ENCODE measurements at places on chromosomes 3 and 15.

- no peak for DNase-seq
These were observed 70.2 kb downstream of the PEAK1 start for GRCh38 chr15:77349666-77350065.

GRCh38 chr3:25472153-25472552 lies 44.1 kb downstream of the RARB start:
- no peak for DNase-seq

- no peak for DNase-seq
These were observed 83.8 kb upstream of the BCHE start for GRCh38 chr3:165920984-165921383.

DNA sequence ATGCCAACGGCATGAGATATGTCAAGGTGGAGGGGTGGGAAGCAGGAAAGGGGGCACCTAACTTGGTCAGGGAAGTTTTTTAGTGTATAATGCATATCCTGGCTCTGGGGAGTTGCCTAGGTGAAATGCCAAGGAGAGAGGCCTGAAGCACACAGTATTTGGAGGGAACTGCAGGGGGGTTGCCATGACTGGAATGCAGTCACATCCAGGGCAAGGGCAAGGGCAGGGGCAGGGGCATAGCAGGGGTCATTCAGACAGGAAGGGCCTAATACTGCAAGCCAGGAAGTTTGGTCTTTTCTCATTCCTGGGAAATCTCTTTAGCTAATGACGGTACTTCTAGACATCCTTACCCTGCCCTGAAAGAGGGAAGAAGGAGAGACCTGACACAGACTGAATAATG lies 60.5 kb downstream of the MYRIP start:
- no peak for DNase-seq

DNA sequence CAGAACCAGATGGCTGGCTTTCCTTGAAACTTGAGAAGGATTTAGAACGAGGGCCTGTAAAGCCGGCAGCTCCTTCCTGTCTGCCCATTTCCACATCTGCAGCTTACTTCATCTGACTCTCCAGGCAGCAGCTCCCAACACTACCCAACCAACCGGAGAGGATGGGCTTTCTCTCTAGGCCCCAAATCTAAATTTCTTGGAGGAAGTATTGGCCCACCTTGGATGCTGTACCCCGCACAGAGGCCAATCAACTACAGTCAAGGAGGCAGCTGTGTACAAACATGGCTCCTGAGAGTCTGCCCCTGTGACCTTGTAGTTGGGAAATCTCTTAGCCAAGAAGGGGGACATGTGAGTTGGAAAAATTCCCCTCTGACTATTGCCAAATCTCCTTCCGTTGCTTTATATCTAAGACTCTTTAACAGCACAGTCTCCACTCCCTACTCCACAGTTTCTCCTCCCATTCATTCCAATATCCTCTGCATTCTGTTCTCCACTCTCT lies 8.0 kb upstream of the ACAP2 start:
- no peak for DNase-seq

DNA sequence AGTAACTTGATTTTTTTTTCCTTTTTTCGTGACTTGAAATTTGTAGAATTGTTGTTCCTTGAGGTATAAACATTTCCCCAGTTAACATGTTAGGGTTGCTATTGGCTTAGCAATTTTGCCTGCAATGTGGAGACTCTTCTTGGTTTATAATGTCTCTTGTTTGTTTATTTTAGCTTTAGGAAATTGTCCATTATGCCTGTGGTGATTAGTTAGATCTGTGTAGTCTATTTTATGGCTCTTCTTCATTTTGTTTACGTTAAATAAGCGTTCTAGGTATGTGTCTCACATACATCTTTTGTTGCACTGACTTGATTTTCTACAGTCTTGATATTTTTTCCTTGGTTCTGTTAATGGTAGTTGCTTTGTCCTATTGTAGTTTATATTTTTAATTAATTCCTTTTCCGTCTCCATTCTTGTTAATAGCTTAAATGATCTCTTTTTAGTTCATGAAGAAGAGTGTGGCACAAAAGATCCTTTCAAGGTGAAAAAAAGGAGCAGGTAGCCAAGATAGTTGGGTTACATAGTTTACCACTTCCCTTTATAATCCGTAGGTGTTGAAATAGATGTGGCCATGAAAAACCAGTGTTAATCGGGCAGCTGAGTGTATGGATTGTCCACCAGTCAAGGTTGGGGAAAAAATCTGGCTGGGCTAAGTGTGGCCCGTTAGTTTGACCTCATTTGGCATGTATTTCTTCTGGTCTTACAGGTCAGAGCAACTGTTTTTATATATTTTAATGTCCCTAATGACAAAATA lies 12.1 kb downstream of the IQGAP1 start:
- DNase-seq: no peak

GRCh38 chr3:105526360-105527111 lies 159.8 kb downstream of the ALCAM start:
- no peak for DNase-seq

DNA sequence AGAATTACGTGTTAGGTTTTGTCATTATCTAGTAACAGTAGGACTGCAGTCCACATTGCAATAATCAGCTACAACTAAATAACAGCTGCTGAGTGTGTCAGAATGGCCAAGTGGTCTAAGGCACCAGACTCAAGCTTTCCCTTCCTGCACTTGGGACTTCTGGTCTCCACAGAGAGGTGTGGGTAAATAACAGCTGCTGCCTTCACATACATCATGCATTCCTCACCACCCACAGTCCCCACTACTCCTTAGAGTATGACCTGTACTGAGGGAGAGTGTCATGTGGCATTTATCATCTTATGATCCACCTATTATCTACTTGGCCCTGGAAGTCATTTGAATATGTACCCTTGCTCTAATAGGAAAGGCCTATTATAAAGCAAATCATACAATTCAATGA lies 22.2 kb upstream of the ZMAT3 start:
- no peak for DNase-seq

DNA sequence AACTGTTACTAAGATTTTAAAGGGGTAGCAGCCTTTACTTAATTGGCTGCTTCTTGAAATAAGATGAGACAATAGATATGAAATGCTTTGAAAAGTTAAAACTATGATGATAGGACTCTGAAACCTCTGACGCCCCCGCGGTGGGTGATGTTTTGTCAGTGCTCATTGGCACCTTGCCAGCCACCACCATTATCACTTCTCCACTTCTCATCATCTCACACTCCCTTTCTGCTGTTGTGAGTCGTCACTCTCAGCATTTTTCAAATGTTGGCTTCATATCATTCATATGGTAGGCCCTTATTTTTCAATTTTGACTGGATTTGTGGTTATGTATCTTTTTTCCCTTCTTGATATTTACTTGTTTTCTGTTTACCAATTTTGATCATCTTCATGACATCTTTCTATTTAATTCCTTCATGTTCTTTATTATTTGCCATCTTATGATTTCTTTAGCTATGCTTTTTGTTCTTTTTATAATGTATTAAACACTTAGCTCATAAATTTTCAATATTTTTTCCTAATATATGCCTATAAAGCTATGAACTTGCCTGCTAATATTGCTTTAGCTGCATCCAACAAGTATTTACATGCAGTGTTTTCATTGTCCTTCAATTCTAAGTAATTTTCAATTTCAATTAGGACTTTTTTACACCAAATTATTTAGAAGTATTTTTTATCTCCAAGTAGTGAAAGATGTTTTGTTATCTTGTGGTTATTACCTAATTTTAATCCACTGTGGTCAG lies 30.3 kb upstream of the SKOR1 start:
- no peak for DNase-seq

GRCh38 chr15:68646156-68646555 lies 67.4 kb downstream of the CORO2B start:
- DNase-seq: no peak

DNA sequence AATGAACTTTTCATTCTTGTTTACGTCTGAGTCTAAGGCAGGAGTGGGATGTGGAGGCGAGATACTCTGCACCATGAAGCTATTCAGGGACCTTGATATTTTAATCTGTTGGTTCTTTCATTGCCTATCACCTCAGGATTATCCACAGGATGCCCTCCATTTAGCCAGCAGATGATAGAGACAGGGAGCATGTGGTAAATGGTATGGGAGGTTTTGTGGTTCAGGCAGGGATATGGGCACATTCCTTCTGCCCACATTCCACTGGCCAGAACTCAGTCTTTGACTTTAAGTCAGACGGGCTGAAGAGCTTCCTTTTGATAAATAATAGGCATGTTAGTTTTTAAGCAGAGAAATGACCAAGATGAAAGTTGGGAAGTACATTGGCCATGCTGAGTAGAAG lies 548.0 kb upstream of the CCDC54 start:
- DNase-seq: no peak

- no peak for DNase-seq
These were observed 305.9 kb downstream of the CACNA2D3 start for GRCh38 chr3:54427941-54428871.

DNA sequence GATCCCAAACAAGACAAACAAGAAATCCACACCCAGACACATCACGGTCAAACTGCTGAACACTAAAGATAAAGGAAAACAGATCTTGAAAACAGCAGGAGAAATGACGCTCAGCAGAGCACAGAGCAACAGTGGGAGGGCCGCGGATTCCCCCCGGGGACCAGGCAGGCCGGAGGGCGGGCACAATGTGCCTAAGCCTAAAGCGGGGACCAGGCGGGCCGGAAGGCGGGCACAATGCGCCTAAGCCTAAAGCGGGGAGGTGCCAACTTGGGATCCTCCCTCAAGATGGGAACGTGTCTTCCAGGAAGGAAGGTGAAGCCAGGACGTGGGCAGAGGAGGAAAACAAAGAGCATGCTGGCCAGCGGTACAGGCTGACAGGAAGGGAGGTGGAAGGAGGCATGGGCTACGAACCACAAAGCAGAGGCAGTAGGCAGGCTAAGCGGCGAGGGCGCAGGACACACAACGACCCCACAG lies 31.1 kb downstream of the CYFIP1 start:
- DNase-seq: no peak

DNA sequence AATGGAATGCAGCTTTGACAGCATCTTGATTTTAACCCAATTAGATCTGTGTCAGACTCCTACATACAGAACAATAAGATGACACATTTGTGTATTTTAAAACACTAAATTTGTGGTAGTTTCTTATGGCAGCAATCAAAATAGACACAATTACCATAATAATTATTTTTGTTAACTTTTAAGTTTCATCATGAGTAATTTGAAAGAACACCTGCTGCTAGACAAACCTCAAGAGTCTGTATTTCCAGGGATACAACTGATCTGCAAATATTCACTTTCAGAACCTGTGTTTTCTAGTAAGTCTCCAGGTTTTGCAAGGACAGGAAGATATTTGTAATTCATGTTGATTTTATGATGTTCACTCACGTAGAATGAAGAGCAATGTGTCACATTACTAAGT lies 736.8 kb downstream of the DIPK2A start:
- no peak for DNase-seq

- no peak for DNase-seq
These were observed 8.3 kb downstream of the SNAPC5 start for GRCh38 chr15:66489179-66489791.

DNA sequence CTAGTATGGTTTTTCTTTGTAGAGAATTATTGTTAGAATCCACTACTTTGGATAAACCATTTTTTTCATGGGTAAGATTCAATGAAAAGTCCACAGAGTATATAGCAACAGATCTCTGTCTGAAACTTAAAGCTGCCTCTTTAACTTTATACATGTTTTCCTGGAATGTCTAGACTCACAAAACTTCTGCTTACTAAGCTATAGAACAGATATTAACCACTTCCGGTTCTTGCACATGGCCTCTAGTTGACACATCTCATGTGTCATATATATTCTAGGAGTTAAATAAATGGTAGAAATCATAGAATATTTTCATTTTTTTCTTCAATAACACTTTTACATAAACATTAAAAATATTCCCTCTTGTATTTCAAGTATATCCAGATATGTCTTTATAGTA lies 1693.9 kb downstream of the SI start:
- DNase-seq: no peak

DNA sequence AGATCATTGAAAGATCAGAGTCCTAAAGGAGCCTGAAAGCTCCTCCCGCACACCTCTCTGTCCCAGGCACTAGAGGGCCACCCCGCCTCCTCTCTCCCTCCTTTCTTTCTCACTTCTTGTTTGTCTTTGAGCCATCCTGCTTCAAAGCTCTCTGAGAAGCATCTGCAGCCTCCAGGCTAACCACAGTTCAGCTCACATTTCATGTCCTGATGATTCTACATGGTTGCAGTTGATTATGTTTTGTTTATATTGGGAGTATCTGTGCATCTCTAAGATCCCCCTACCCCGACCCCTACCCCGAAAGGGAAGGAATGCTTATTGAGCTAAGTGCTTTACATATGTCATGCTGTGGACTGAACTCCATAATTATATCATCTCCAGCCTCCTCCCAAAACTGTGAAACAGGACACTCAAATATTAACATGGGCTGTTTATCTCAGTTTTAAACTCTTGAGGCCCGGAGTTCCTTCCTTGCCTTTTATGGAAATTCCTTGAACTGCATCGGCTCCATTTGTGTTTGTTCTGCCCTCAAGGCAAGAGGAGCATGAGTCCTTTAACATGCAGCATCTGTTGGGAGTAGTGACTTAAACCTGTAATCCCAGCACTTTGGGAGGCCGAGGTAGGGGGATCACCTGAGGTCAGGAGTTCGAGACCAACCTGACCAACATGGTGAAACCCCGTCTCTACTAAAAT lies 30.9 kb downstream of the MGLL start:
- DNase-seq: no peak

GRCh38 chr15:58331913-58332675 lies 99.7 kb upstream of the LIPC start:
- DNase-seq: peak; percentile 48

- DNase-seq: no peak
These were observed 8.5 kb downstream of the MBNL1 start for GRCh38 chr3:152277198-152277597.

- no peak for DNase-seq
These were observed 74.2 kb downstream of the TM4SF4 start for GRCh38 chr3:149548669-149549065.

DNA sequence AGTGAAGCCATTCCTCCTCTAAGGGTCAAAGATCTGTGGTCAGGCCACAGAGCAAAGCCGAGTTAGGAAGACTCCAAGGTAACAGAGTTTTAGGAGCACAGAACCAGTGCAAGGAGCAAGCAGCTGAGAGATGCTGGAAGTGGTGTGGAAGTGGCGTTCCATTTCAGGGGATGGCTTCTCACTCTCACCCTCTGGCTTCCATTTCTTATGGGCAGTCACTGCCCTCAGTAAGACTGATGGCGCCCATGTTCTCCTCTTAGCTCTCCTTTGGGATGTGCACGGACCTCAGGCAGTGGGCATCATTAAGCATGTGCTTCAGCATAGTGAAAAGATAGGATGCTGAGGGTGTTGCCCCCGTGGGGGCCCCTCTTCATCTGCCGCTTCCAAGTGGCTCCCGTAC lies 90.3 kb downstream of the ASB7 start:
- DNase-seq: no peak

- DNase-seq: no peak
These were observed 8.1 kb downstream of the CIB1 start for GRCh38 chr15:90225504-90226234.

GRCh38 chr3:166498446-166498845 lies 661.2 kb upstream of the BCHE start:
- DNase-seq: no peak

GRCh38 chr15:33801954-33802353 lies 166.3 kb upstream of the CHRM5 start:
- DNase-seq: no peak

GRCh38 chr3:127544803-127545201 lies 45.7 kb downstream of the TPRA1 start:
- DNase-seq: no peak

Data from activated naive CD4-positive, alpha-beta T cell (primary cell).